Mesenteric fat pad (tissue), 1 donor: ENCODE measurements at places on chromosomes 5 and 9. TPM values are rescaled to one million over a fixed set of nuclear protein-coding genes. Genes with fewer than 3 reads are reported as not detected.

Gene BRD8
- total RNA-seq: 23.8 TPM

Gene CER1
- total RNA-seq: not detected

Gene NR5A1
- total RNA-seq: not detected

Gene DAPK1
- total RNA-seq: 38.3 TPM

Gene ZNF618
- 8.2 TPM for total RNA-seq

Gene CEP120
- 13.4 TPM for total RNA-seq

Gene RNF180
- 13.0 TPM for total RNA-seq

Gene FSD1L
- total RNA-seq: 5.1 TPM

Gene CDH6
- total RNA-seq: 1.3 TPM

Gene GABRA6
- not detected for total RNA-seq

Gene MOB3B
- 3.8 TPM for total RNA-seq

Gene C9orf57
- not detected for total RNA-seq

Gene TLX3
- not detected for total RNA-seq

GRCh38 chr5:157245476-157245875 lies 20.4 kb upstream of the CYFIP2 start:
- no peak for DNase-seq

DNA sequence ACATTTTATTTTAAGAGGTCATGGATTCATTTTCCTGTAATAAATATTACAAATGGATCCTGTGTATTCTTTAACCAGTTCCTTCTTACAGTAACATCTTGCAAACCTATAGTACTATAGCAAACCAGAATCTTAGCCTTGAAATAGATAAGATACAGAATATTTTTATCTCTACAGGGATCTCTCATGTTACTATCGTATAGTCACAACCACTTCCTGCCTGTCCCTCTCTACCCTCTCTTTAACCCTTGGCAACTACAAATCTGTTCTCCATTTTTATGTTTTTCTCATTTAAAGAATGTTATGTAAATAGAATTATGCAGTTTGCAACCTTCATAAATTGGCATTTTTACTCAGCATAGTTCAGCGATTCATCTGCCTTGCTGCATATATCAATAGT lies 454.0 kb downstream of the DIRAS2 start:
- no peak for DNase-seq

DNA sequence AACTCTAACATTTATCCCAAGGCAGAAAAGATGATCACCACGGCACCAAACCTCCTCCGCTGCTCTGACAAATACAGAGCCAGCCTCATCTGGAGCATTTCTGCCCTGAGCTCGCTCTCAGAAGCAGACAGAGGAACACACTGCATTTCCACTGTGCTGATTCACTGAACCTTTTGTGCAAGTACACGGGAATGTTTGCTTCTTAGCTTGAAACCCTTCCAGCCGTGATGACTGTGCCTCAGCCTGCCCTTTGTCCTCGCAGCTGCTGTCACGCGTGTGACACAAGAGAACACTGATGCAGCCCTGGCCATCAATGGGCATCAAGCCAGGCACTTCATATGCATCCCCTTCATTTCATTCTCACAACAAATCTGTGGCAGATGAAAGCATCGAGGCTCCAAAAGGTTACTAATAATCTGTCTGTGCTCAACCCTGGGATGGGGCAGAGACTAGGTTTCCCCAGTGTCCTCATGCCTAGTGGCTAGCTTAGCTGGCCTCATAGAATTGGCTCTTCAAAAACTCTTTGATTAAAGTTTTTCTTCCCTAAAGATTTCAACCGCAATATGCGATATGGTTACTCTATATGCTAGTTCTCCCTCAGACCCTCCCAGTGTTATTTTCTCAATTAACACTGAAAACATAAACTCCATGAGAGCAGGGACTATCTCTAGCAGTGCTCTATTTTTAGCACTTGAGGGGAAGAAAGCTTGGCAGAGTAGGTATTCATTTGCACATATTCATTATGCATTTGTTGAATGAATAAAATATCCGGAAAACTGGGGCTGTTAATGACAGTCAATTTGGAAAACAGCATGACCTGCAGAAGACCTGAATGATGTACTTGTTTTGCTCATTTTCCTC lies 7.3 kb downstream of the CDC14B start:
- no peak for DNase-seq

- DNase-seq: no peak
These were observed 219.8 kb downstream of the ACTL7B start for GRCh38 chr9:108636013-108636412.

DNA sequence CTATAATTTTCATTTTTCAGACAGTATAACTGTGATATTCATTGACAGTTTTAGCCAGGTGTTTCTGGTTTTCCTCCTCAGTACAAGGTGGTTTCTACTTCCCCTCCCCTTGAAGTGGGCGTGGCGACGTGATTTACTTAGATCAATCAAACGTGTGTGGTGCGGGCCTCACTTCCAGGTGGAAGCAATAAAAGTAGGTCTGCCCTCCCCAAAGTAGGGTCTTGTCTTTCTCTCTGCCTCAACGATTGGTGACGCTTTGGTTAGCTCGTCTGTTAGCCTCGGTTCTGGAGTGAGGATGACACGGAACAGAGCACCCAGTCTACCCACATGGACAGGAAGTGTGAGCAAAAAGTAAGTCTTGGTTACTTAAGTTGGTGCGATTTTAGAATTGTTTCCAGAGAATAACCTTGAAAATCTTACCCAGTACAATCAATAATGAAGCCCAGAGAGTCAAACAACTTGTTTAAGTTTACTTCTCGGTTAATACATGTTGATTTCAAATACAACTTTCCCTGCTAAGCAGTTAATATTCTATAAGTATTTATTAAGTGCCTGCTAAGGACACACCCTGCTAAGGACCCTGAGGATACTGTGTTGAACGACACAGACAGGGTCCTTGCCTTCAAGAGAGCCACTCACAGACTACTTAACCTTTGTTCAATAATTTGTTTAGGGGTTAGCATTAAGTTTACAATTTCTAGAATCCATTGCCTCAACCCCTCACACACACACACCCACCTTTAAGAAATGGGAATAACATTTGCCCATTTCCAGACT lies 48.4 kb downstream of the COX7C start:
- no peak for DNase-seq

DNA sequence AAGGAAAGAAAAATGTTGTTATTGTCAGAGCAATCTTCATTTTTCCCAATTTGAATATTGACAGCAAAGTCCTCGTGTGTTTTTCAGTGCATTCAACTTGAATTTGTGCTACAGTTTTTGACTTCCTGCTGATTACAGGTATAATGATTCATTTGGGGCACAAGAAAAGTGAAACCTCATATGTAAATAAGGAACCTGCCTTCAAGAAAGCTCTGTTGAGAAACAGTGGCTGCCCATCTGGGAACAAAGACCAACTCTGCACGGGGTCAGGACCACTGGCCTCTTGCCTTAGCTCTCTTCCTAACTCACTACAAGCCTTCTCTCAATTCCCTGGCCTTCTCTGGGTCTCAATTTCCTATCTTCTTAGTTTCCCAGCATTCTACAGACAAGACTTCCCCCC lies 21.0 kb downstream of the TIMD4 start:
- no peak for DNase-seq

GRCh38 chr9:36134761-36135505 lies 1.6 kb upstream of the GLIPR2 start:
- peak; percentile 67 for DNase-seq

- DNase-seq: no peak
These were observed 5.1 kb downstream of the IQGAP2 start for GRCh38 chr5:76408104-76408654.

DNA sequence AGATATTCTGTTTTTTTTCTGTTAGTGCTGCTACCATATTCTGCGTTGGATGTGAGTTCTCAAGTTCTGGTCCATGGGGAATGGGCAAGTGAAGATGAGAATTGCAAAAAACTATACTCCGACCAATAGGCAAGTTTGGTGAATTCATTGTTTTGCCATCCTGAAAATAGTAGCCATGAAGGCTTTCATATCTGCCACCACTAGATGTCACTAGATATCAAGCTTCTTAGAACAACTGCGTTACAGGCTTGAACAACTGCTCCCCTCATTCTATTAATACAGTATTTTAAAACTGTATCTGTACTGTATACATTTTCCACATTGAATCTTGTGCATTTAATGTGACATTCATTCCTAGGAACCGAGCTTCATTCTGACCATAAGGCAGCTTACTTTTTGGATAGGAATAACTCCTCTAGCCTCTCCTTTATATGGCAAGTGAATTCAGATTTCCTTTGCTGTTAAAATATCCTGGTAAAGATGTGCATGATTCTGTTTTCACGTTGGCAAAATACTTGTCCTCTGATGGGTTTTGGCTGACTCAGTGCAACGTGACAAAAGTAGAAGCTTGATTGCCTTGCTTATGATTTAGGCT lies 163.6 kb downstream of the SREK1 start:
- DNase-seq: no peak

DNA sequence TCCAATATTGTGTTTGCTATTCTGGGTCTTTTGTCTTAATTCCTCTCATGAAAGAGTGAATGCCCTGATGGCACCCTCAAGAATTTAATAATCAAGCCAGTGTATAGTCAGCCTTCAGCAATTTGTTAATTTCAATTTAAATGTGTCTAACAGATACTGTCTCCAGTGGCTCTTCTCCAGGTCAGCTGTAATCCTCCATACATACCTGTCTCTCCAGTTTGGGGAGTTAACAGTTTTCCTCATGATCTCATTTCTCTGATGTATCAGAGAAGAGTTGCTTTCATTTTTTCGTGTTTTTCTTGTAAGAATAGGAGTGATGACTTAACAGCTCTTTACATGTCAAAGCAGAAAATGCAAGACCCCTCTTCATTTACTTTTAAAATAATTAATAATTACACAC lies 500.3 kb upstream of the RORB start:
- no peak for DNase-seq

- no peak for DNase-seq
These were observed 124.6 kb downstream of the ARHGAP26 start for GRCh38 chr5:142894749-142895148.

DNA sequence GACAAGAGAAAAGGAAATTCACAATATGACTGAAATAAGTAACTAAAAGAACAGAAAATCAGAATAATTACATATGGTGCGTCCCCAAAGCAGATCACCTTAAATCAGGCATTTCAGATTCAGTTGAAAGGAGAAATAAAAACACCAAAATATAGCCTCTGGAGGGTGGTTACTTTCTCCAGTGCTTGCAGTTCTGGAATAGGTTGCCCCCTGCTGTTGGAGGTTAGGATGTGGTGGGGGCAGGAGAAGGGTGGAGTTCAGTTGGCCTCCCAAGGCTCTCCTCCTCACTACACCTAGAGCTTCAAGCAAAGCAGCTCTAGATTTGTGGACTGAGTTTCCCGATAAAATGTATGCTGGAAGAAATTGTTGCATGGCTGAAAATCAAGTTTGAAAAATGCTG lies 338.2 kb upstream of the TLE4 start:
- no peak for DNase-seq

DNA sequence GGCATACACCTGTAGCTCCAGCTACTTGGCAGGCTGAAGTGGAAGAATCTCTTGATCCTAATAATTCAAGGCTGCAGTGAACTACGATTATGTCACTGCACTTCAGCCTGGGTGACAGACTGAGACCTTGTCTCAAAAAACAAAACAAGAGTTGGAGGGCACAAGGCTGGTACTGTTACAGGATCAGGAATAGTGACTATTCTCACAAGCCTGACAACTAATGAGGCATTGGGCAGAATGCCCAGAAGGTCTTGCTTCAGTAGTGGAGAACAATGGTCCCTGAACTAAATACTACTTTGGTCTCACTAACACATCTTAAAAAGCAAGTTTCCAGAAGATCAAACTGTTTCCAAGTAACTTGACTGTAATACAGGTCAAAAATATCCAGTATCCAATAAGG lies 182.9 kb upstream of the RFX3 start:
- DNase-seq: no peak

DNA sequence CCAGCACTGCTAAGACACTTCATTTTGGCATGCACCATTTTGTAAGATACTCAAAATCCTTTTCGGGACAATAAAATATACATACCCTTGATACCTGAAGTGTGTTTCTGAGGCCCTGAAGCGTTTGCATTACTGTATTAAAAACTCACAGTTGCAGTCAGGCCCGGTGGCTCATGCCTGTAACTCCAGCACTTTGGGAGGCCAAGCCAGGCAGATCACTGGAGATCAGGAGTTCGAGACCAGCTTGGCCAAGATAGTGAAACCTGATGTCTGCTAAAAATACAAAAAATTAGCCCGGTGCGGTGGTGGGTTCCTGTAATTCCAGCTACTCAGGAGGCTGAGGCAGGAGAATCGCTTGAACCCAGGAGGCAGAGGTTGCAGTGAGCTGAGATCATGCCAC lies 2.5 kb upstream of the EIF4EBP3 start:
- DNase-seq: no peak

GRCh38 chr9:132726576-132727130 lies 56.4 kb downstream of the GTF3C4 start:
- DNase-seq: no peak

- DNase-seq: no peak
These were observed 296.6 kb upstream of the DAB2 start for GRCh38 chr5:39721394-39721793.

GRCh38 chr5:72296256-72296655 lies 23.8 kb downstream of the MRPS27 start:
- no peak for DNase-seq

DNA sequence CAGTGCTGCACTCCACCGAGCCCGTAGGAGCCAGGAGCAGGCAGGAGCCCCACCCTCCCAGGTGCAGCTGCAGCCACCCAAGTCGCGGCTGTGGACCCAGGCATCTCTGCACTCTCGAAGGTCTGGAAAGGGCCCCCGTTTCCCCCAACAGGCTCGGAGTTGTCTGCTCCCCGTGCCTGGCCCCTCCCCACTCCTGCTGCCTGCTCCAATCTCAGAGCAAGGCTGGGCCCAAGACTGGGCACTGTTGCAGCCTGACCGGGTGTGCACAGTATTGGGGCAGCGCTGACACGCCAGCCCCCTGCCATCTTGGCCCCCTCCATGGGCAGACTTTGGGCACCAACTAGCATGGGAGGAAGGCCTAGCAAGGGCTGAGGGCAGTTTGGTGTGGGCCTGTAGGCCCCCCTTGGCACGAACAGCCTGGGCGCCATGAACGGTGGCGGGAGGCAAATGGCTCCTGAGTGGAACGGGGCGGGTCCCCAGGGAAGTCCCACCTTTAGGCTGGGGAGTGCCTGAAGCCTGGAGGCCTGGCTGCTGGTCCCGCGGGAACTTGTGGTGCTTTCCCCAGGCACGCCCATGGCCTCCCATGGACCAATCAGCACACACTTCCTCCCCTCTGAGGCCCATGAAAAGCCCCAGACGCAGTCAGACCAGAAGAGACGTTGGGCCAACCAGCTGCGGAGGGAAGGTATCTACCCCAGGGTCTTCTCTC lies 60.4 kb downstream of the PSAT1 start:
- DNase-seq: no peak

DNA sequence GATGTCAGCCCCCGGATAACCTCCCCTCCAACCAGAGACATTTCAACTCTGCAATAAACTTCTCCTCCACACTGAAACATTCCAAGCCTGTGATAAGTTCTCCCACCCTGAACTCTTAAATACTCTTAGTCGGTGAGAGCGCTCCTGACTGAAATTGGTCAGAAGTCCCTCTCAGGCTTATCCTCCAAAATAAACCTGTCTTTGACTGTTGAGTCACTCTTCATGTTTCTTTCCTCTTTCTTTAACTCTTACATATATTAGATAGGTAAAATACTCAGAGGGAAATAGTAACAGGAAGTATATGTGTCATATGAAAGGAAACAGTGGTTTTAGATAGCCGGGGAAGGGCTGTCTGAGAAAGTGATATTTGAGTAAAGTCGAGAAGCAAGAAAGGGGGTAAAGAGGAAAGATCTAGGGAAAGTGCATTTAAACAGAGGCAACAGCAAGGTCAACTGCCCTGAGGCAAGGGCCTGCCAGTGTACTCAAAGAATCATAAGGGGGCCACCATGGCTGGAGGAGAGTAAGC lies 11.0 kb upstream of the FAM81B start:
- DNase-seq: no peak
